ENCODE measurements at places on chromosomes 2 and 18.

GRCh38 chr2:214801068-214801467, 8.4 kb downstream of the BARD1 start:
- no peak for DNase-seq

DNA sequence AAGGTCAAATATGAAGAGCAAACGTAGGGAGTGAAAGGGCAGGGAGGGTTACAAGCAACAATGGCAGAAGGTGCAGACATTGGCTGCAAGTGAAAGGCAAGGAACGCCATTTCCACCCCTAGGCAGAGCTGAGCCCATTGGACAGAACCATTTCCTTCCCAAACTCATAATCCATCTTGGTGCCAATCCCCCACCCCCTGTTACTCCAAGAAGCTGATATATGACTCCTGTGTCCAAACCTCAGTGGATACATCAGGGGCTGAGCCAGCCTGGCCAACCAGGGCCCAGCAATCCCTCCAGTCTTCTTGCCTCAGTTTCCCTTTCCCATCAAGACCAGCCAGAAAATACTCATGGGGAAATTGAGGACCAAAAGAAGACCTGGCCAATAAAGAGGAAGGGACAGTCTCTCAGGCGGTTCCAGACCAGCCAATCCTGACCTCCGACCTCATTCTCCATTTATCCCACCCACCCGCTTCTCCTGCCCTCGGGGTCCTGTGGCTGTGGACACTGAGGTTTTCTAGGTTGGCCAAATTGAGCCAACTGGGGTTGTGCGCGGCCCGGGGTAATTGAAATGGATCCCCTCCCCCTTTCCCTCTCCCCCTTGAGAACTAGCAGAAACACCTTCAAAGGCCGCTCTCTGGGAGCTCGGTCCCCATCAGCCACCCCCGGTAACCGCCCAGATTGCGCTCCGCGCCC, 24.8 kb downstream of the TNS1 start:
- no peak for DNase-seq

DNA sequence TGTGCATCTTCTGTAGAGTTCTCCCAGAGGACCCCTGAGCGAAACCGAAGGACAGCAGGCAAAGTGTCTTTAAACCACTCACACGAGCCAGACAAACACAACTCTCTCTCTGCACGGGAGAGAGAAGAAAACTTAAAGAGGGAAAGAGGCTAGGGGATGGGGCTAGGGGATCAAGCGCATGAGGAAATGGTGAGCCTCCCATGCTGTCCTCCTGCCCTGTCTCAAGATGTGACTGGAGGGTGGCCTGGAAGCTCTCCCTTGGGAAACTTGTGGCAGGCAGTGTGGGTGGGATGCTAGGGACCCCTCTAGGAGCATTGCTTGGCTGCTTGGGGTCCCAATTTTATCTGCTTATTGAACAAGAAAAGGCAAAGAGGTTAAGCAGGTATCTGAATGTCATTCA, 44.5 kb downstream of the CYP26B1 start:
- DNase-seq, result no peak

DNA sequence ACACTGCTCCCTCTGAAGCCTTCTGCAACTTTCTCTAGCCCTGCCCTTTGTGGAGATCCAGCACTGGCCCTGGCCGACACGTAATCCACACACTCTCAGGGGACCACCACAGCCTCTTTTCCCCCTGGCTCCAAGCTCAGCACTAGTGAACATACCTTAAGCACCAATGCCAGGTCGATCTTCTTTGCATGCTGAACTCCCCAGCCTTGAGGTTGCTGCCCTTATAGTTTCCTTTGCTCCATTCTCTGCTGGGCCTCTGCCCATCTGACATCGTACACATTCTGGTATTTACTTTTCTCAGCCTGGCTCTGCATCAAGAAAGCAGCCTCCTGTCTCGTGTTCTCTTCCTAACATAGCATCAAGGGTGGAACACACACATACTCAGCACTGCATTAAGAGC, 361.5 kb downstream of the LPIN1 start:
- DNase-seq, result no peak

GRCh38 chr2:220845766-220846273, 726.3 kb downstream of the EPHA4 start:
- no peak for DNase-seq

GRCh38 chr2:177056481-177056929, 156.1 kb upstream of the HNRNPA3 start:
- DNase-seq, result no peak

- DNase-seq, result no peak
These were observed 55.2 kb downstream of the CCDC85A start for GRCh38 chr2:56239030-56239429.

DNA sequence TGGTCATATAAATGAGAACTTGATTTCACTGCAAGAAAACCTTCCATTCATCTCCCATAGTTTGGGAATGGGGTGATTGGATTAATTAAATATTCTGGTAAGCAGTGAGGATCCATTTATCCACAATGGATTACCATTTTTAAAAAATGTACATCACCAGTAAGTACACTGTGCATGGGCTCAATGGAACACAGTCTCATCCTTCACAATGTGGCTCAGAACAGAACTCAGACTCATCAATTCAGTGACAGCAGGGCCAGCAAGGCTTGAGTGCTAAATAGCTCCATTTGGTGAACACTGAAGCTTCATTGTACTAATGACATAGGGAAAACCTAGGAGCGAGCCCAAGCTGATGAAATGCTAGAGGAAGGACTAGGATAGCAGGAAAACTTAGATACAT, 223.8 kb downstream of the CMPK2 start:
- DNase-seq, result no peak

GRCh38 chr2:215833531-215834162, 179.7 kb downstream of the MREG start:
- peak; percentile 73 for DNase-seq

GRCh38 chr2:120391911-120392665, 46.2 kb downstream of the INHBB start:
- no peak for DNase-seq

DNA sequence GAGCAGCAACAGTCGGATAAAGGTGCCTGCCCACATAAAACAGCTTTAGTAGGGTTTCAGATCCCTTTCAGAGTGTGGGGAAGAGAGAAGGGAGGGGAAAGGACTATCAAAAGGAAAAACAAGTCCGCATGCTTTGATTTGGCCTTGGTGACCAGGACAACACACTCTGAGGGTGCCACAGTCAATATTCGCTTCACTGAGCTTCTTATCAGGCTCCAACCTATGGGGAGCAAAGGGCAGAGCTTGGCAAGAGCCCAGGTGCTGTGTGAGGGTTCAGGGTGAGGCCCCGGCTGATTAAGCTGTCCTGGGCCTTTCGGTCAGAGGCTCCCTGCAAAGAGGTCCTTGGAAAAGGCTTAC, 237.4 kb upstream of the SMAD2 start:
- no peak for DNase-seq

DNA sequence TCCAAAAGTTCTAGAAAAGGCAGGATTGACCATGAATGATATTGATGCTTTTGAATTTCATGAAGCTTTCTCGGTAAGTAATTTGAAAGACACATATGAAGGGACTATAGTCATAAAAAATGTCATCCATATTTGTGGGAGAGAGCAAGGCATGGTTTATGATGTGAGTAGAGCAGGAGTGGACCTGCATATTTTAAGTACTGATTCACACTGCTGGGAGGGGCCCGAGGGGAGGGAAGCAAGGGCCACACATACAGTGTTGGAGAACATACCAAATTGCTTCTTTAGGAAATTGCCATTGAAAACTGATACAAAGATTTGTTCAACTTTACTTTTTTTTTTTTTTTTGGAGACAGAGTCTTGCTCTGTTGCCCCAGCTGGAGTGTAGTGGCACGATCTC, 39.4 kb downstream of the HADHB start:
- DNase-seq, result no peak

- no peak for DNase-seq
These were observed 102.0 kb upstream of the ACAA2 start for GRCh38 chr18:49915352-49915751.

- DNase-seq, result no peak
These were observed 365.7 kb upstream of the FANCL start for GRCh38 chr2:58606799-58607198.

DNA sequence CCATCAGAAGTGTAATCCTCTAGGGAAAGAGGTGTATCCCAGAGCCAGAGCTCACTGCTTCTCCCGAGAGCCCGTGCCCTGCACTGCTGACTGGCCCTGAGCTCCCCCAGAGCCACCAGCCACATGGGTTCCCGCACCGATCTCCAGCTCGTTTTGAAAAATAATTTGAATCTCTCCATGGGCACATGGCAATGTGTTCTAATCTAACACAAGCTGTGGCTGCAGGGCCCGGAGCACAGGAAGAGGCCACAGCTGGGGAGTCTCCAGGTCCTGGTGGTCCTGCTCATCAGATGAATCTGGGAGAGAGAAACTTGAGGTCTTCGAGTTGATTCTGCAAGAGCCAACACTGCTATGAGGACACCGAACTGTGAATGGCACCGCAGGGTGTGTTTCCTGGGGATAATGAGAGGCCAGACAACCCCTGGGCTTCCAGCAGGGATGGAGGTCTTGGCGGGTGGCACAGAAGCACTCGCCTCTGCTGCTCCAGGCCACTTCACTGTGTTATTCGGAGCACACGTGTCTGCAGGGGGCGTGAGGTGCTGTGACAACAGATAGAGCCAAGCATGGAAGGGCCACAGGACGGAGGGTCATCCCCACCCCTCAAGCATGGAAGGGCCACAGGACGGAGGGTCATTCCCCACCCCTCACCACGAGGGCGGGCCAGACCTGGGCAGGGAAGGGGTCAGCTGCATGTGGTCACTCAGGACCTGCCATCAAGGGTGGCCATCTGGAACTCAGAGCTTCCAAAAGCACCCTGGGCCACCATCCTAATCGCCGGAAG, 196.8 kb downstream of the NDUFA10 start:
- no peak for DNase-seq

- DNase-seq, result no peak
These were observed 244.2 kb downstream of the KLHL29 start for GRCh38 chr2:23628926-23629771.

GRCh38 chr2:104413890-104414289, 440.0 kb upstream of the POU3F3 start:
- DNase-seq, result no peak

GRCh38 chr2:122743021-122743675, 987.7 kb downstream of the TSN start:
- DNase-seq, result no peak

GRCh38 chr2:236085647-236086046, 82.5 kb downstream of the GBX2 start:
- no peak for DNase-seq

GRCh38 chr2:16614314-16614860, 51.2 kb downstream of the CYRIA start:
- DNase-seq, result no peak

GRCh38 chr2:42928692-42929545, 136.5 kb upstream of the HAAO start:
- peak; percentile 41 for DNase-seq

- no peak for DNase-seq
These were observed 44.2 kb upstream of the TAF1B start for GRCh38 chr2:9799011-9799596.

GRCh38 chr2:107810734-107811133, 16.0 kb upstream of the RGPD4 start:
- DNase-seq, result no peak

DNA sequence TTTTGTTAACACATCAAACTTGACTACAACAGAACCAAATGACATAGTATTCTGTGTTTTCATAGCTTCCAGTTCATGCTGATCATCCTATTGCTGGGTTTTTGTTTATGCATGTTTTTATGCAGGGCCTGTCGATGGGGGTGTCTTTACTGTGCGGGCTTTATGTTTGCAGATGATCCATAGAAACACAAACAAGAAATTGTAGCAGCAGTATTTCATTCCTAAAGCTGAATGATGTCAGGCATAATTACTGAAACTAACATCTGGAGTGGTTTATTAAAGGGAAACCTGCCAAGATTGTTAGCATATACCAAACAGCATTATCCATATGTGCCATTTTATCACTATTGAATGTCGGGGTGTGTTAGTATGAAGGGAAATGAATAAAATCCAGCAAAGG, 129.7 kb downstream of the PTPRM start:
- no peak for DNase-seq

DNA sequence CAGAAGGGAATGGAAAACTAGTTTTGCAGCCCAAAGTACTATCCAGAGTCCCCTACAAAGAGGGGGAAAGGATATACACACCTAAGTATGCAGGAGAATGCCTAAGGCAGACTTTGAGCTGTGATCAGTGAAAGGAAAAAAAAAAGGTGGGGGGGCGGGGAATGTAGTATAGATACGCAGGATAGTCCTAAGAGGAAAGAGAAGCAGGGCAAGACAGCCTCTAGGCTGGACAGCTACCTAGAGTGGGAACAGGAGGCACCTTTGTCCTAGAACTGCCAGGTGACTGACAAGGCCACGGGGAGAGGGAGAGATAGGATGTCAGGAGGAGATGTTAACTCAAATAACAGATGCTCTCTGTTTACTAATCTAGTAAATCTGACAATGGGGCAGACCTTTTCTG, 6.0 kb downstream of the REEP1 start:
- DNase-seq, result no peak

DNA sequence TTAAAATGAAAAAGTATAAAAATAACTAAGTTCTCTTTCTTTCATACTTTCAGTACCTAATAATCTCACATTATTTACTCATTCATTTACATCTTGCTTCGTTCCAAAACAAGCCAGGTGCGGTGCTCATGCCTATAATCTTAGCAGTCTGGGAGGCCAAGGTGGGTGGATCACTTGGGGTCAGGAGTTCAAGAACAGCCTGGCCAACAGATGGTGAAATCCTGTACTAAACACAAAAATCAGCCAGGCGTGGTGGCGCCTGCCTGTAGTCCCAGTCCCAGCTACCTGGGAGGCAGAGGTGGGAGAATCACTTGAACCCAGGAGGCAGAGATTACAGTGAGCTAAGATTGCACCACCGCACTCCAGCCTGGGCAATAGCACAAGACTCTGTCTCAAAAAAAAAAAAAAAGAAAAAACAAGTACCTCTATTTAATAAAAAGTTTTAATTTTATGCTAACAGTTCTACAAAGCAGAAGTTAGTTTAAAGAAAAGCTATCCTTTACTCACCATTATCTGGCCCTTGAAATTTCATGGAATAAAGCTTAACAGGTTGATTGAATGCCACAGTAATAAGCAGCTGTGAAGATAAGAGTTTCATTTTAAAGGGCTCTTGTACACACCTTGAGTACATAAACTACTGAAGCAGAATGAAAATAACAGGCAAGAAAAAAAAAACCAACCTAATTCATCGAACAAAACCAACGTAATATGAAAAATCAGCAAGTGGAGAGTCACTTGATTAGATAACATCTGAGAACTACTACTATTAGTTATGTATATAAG, 22.5 kb downstream of the TXNL1 start:
- DNase-seq, result no peak
